ENCODE measurements at places on chromosomes 3 and 15. TPM values are rescaled to one million over a fixed set of nuclear protein-coding genes. Genes with fewer than 3 reads are reported as not detected.

DNA sequence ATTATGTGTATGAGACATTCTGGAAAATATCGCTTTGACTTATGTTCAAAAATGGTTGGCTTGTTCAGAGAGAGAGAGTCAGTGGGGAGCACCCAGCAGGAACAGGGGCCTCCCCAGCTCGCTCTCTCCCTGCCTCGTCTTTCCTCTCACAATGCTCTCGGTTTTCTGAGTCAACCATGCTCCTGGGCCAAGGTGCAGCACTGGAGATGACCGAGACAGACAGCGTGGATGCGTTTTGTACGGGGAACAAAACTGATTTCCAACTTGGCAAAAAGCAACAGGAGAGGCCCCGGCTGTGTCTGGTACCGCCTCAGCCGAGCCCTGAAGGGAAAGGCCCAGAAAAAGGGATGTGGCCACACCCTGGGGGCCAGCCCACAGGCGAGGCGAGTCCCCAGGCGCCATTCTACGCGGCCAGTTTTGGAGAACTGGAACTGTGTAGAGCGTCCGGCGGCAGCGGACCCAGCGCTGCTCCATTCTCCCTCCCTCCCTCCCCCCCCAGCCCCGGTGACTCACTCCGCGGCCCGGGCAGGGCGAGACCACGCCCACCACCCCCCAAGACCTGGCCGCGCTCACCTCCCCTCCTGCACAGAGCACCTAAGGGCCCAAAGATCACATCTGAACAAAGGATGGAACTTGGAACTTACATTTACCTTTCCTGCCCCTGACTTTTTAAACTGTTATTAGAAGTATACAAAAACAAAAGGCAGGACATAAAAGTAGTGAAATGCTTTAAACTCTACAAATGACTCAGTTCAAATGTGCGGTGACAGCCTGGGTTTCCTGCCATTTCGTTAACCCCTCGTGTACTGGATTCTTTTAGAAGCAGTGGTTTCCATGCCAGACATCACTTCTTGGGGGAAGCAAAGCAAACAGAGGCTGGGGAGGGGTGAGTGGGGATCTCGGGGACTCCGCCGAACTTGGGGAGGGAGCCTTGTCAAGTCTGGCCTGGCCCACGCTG lies 12.7 kb downstream of the ATP10A start:
- peak; percentile 88 for DNase-seq

DNA sequence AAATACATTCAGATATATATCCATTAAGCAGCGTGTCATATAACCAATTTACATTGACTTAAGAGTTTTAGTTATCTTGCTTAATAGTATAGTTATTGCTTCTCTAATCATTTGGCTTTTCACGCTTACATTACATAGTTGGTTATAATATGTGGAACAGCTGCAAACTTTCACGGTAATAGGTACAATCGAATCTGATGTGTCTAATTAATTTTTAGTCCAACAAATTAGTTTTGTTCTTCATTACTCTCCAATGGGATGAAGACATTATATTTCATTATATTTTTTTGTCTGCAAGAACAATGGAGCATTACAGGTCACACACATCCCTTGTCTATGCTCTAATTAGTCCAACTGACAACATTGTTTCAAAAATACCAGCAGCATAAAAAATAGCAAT lies 546.3 kb downstream of the ROBO2 start:
- DNase-seq, result no peak

- no peak for DNase-seq
These were observed 290.2 kb upstream of the KCNMB2 start for GRCh38 chr3:178246004-178246403.

GRCh38 chr3:174538151-174538550 lies 321.0 kb upstream of the NAALADL2 start:
- DNase-seq, result no peak

- DNase-seq, result no peak
These were observed 25.1 kb downstream of the ALDH1L1 start for GRCh38 chr3:126155280-126155640.

- DNase-seq, result no peak
These were observed 387.3 kb upstream of the RARB start for GRCh38 chr3:25040748-25041147.

- DNase-seq, result no peak
These were observed 147.6 kb downstream of the FAM43A start for GRCh38 chr3:194833114-194833910.

DNA sequence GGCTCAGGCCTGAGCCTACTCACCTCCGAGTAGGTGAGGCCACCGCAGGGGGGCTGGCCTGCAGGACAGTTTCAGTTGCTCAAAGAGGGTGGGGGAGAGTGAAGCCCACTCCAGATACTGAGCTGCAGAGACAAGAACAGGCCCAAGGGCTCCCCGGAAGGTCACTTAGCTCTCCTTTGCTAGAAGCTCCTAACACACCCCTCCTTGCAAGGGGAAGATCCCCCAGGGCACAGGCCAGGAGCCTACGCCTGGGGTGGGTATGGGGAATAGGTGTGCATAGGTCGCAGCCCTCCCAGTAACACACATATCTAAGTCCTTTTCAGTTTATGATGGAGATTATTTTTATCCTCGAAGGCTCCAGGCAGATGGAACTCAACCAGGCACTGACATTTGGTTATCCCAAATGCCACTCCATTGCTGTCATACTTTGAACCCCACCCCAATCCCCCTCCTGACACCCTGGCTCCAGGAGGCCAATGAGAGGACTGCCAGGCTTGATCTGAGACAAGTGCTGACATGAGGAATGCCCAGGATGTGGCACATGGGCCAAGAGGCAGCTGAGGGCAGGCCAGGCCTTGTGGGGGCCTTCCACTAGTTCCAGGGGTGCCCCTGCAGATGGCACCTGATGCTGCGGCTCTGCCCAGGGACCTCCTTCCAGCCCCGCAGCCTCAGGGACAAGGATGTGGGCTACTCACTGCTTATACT lies 1.1 kb upstream of the MUSTN1 start:
- peak; percentile 50 for DNase-seq

DNA sequence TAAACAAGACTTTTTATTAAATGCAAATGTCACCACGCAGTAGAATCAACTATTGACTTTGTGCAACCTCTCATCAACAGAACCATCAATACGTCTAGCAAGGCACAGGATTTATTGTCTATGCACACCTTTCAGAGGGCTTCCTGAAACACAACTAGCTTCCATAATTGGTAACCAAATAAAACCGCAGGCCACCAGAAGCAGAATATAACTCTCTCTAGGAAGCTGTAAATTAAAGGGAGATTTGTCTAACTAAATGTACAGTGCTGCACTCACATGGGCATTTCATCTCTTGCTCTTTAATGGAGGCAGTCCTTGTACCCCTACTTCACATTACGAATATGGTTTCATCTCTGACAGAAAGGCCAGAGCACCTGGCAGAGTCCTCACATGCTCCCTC lies 93.0 kb downstream of the FHIT start:
- DNase-seq, result no peak

GRCh38 chr15:71800835-71801745 lies 9.3 kb upstream of the NR2E3 start:
- DNase-seq, result no peak

- no peak for DNase-seq
These were observed 61.0 kb upstream of the PPARG start for GRCh38 chr3:12227833-12228232.

DNA sequence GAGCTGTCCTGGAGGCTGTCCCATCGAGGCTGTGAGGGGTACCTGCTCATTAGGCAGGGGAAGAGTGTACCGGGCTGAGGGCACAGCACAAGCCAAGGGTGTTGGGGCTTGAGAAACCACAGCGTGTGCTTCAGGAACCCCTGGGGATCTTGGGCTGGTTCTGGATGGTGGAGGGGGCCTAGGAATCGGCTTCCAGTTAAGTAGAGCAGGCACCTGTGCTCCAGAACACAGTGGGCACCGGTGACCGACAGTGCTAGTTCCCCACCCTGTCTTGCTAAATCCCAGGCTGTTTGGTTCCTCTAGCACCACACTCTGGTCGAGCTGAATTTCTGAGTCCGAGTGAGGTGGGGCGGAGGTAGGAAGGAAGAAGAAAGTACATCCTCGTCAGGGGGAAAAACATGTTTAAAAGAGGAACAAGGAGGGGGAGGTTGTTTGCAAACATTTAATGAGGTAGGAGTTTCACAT lies 29.1 kb downstream of the SLC6A6 start:
- DNase-seq, result no peak

DNA sequence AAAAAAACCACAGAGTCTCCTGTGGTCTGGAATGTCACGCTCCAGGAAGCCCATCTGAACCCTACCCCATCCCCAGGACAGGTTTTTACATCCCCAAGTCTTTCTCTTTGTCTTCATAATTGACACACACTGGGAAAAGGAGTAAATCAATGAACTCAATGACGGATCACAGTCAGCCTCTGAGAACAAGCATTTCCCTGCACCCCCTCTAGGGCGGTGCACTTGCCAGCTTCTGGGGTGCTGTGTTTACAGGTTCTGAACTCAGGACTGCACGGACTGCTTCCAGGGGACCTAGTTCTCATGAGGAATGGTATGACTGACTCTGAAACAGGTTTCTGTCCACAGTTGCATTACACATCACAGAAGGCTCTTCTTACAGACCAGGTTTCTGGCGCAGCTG lies 81.1 kb downstream of the NUP210 start:
- no peak for DNase-seq

DNA sequence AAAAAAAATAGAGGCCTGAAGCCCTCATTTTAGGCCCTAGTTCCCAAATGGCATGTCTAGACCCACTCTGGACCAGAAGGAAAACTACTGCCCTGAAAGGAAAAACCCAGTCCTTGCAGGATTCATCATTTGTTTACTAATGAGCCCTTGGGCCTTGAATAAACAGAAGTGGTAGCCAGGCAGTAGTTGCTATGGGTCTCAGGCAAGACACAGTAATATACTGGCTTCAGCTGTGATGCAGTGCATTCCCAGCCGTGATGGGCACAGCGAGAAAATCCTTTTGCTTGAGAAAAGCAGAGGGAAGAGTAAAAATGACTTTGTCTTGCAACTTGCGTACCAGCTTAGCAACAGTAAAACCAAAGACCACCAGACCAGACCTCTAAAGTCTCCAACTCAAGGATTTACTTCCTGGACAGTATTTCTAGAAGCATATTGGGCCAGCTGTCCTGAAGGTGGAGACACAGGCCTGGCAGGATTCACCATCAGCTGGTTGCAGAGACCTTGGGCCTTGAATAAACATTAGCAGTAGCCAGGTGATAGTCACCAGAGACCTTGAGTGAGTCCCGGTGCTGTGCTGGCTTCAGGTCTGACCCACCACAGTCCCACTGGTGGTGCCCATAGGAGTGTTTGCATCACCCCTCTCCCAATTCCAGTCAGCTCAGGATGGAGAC lies 208.3 kb upstream of the SLITRK3 start:
- no peak for DNase-seq

- DNase-seq, result no peak
These were observed 22.4 kb upstream of the CCK start for GRCh38 chr3:42288385-42288784.

DNA sequence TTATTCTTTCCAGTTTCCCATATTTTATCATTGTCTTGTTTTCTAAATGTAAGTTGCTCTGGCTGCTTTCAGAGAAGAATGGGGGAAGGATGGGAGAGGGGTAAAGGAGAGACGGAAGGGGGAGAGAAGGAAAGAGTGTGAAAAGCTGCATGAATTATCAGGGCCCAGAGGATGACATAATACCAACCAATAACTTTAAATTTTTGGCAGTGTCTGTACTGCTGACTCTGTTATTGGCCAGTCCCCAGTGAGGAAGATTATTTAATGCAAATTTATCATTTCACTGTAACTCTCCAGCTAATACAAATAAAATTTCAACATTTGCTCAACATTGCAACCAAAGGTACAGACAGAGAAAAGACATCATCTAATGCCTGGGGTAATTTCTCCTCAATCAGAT lies 551.7 kb upstream of the CFAP20DC start:
- DNase-seq, result no peak

DNA sequence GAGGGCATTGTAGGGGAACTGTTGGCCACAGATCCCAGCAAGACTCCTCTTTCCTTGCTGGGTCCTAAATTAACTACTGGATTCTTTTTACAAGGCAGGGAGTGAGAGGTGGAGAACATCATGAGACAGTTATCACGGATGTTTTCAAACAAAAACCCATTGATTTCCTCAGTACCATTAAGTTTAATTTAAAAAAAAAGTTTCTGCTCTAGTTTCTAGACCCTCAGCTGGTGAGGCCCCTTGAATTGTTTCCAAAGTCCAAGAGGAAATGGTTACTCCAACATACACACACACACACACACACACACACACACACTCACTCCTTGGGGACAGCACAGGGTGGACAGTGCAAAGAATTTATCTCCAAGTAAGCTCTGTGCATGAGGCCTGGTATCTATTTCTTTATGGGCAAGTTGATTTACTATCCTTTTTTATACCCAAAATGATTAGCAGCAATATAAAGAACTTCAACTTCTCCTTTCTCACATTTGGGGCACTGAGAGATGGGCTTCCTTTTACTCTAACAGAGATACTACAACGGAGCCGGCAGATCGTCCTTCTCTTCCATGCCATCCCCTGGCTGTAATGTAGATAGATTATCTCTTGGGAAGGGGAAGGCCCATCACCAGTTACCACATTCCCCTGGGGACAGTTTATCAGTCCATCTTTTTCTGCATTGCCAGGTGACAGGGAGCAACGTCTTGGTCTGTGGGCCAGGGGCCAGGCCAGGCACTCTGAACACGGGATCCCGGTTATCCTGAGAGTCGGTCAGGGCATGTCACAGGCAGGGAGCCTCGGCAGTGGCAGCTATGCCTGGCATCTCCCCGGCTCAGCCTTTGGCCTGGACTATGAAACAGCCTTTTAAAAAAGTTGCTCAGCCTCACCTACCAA lies 54.7 kb downstream of the CORO2B start:
- no peak for DNase-seq

The TMEM212 gene
- total RNA-seq, result not detected

The GAP43 gene
- 3.5 TPM for total RNA-seq

The TIMMDC1 gene
- 200 TPM for total RNA-seq

The HESX1 gene
- total RNA-seq, result not detected

The BNC1 gene
- total RNA-seq, result 2.4 TPM

The AMOTL2 gene
- total RNA-seq, result 59.3 TPM
